Cerebellar nuclear complex (tissue), 1 donor: ENCODE measurements at places on chromosomes 3 and 15.

DNA sequence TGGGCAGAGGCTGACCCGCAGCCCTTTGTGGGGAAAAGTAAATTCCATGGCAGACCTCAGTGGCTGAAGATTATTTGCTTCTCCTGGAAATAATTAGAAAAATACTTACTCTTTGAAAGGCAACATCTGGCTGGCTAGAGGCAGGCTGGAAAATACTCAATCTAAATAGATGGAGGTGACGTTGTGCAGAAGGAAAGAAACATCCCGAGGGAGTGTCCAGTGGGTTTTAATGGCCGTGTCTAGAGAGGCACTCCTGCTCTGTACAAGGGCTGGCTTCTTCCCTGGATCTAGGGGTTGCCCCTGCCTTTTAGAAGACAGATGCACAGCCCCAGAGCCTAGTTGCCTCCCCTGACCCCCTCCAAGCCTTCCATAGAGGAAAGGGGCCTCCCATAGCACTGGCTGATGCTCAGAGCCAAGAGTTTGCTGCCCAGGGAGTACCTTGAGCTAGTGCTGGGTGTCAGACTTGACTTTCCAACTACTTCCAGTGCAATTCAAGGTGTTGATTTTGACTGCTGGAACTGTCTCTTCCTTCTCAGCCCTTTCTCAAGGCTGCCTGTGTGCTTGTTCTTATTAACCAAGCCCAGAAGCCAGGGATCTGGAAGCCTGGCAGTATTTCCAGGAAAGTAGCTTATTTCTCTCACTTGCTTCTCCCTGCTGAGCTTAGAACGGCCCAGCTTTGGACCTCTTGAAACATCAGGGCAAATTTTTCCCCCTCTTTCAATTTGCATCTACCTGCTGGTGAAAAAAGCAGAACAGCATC lies 27.4 kb downstream of the CGNL1 start:
- no peak for DNase-seq

GRCh38 chr15:84988909-84989644 lies 7.4 kb downstream of the PDE8A start:
- DNase-seq = no peak

DNA sequence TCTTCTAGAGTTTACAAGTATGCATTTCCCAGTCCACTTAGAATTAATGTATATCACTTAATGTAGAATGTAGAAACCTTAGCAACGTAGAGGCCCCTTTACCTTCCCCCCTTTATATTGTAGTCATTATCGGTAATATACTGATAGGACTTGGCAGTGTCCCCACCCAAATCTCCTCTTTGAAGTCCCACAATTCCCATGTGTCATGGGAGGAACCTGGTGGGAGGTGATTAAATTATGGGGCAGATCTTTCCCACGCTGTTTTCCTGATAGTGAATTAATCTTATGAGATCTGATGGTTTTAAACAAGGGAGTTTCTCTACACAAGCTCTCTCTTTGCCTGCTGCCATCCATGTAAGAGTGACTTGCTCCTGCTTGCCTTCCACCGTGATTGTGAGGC lies 31.0 kb downstream of the ARL8B start:
- no peak for DNase-seq

DNA sequence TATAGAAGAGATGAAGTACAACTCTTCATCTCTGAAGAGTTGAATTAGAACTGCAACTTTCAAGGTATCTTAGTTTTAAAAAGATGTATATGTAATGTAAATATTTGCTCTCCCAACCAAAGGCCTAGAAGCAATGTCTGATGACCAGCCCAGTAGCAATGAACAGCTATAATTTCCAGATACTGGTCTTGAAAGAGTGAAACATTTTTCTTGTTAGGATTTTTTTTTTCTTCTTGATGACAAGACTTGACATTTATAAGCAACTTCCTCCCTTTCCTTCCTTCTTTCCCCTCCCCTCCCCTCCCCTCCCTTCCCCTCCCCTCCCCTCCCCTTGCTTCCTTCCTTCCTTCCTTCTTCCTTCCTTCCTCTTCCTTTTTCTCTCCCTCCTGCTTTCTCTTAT lies 423.4 kb downstream of the ZIC1 start:
- DNase-seq = no peak

GRCh38 chr3:153767601-153768560 lies 353.3 kb upstream of the ARHGEF26 start:
- DNase-seq = no peak

DNA sequence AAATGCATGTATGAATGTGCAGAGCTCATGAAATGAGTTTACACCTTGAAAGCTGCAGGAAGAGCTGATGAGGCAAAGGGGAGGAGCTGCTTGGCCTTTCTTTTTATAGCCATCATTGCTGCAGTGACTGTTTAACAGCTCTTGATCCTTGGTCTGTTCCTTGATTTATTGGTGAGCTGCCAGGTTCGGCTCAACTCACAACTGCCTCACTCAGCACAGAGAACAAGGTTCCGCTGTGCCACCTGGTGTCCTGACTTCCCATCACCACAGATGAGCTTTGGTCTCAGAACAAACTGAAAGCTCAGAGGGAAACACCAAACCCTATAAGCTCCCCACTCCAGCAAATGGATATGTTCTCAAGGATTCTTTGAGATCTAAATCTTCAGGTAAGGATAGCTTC lies 626.1 kb downstream of the MAGI1 start:
- DNase-seq = peak; percentile 15

GRCh38 chr15:90664650-90665287 lies 52.4 kb upstream of the BLM start:
- no peak for DNase-seq

DNA sequence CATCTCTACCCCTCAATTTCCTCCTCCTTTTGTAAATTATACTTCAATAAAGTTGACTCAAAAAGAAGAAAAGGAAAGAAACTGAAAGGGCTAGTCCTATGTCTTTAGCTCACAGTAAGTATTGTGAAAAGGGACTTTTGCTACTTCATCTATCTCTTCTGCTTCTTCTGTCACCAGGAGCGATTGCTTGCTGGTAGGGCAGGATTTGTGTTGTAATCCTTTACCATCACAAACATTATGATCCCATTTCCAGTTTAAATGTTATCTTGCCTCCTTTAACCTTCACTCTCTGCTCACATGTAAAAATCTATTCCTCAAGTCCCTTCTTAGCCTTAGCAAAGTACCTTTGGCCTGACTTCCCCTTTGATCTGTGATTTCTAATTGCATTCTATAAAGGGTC lies 537.1 kb downstream of the AGBL1 start:
- DNase-seq = no peak

DNA sequence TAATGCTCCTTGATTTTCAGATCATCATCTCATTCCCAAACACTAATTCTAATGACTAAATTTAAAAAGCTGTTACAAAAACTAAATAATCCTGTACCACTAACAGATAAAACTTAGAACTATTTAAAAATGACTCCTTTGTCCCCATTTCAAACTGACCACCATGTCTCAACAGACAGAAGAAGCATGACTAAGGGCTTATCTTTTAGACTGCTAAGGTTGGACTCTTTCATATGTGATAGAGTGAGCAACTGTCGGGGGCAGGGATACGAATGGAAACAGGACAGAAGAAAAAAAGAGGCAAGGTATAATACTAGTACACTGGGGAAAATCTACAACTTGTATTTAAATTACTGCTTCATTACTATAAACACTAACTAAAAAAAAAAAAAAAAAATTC lies 23.3 kb downstream of the SNX4 start:
- no peak for DNase-seq

DNA sequence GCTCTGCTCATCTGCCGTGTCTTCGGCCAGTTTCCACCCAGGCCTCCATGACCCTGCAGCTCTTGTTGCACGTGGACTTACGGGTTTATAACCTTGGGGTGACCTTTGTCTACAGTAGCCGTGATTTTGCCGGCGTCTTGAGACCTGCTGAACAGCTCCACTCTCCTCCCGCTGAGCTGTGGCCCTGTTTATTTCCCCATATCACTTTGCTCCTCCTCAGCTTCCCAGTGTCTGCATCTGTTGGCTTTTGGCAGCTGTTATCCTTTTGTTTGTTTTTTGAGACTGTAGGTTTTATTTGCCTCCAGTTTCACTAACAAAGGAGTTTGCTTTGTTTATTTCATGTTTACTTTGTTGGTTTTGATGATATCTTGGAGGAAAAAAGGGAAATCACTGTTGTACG lies 29.3 kb upstream of the SLC28A1 start:
- no peak for DNase-seq

GRCh38 chr15:27538325-27538724 lies 560.8 kb downstream of the OCA2 start:
- DNase-seq = no peak

GRCh38 chr3:197801891-197802778 lies 11.1 kb downstream of the LRCH3 start:
- DNase-seq = no peak

DNA sequence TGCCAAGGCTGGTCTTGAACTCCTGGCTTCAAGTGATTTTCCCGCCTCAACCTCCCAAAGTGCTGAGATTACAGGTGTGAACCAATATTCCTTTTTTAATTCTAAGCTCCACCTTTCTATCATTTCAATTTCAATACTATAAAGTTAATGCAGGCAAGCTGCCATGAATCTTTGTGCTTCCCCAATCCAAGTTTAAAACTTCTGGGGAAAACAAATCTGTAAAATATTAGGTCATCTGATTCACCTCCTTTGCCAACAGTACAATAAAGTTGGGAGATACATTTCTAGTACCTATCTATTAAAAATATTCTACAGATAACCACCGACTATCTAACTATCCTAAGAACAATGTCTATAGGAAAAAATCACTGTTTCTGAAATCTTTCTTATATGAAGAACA lies 102.1 kb downstream of the ATP8B4 start:
- no peak for DNase-seq

DNA sequence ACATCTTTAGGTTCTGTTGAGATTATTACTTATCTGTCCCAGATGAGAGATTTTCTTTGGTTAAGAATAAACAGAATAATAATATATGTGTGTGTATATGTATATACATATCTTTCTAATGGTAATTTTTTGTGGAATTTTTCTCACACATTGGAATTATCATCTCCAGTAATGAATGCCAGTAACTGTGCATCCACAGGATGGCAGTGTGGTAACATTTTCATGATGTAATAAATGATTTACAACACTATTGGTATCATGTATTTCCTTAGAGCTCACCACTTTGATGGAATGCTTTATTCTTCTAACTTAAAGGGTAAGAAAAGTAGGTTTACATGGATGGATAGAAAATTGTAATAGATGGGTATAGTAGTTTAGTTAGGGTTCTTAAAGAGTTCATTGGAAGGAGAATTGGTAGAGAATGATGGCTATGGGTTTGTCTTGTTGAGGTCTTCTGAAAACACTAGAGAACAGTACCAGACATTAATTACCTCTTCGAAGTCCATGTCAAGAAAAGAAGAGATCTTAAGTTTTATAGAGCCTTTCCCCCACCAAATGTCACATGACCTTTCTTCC lies 78.1 kb downstream of the STT3B start:
- DNase-seq = no peak

- DNase-seq = no peak
These were observed 211.2 kb downstream of the TJP1 start for GRCh38 chr15:29611057-29611456.

DNA sequence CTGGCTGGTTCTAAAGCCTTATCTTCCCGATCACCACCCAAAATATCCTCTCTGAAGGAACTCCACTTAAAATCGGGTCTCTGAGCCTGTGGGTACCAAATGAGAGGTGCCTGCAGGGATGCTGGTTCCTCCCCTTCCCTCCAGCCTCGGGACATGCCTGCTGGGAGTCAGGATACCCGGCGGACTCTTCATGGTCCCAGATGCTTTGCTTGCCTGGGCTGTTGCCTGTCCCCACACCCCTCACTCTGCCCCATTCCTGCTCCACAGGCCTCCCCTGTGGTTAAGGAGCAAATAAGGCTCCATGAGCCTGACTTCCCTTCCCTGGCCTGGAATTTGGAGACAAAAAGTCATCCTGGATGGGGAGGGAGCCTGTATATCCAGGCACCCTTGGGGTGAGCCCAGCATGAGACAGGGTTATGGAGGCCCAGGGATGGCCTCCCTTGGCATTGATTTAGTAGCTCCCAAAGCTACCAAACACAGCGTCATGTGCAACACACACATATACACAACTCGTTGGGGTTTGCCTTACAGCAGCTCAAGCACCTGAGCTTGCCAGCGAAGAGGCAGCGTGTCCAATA lies 12.3 kb upstream of the CORO2B start:
- no peak for DNase-seq

DNA sequence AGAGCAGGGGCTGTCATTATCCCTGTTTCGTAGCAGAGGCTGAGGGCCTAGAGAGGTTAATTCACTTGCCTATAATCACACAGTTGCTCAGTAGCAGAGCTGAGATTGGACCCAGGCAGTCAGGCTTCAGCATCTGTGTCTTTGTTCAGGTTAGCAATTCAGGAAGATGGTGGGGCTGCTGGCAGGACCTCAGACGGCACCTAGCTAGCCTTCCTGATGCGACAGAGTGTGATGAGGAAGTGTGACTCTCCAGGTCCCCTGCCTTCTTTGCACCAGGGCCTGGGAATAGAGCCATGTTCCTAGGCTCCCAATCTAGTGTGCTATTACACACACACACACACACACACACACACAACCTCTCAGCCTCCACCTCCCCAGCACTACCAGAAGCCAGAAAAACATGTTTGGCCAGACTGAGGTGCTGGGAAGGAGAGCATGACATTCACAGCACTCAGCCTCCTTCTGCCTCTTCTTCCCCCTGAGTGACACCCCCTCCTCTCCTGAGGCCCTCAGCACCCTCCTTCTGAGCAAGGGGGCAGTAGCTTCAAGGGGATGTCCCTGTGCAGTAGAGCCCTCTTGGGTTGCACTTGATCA lies 88.9 kb downstream of the TLE3 start:
- DNase-seq = no peak

DNA sequence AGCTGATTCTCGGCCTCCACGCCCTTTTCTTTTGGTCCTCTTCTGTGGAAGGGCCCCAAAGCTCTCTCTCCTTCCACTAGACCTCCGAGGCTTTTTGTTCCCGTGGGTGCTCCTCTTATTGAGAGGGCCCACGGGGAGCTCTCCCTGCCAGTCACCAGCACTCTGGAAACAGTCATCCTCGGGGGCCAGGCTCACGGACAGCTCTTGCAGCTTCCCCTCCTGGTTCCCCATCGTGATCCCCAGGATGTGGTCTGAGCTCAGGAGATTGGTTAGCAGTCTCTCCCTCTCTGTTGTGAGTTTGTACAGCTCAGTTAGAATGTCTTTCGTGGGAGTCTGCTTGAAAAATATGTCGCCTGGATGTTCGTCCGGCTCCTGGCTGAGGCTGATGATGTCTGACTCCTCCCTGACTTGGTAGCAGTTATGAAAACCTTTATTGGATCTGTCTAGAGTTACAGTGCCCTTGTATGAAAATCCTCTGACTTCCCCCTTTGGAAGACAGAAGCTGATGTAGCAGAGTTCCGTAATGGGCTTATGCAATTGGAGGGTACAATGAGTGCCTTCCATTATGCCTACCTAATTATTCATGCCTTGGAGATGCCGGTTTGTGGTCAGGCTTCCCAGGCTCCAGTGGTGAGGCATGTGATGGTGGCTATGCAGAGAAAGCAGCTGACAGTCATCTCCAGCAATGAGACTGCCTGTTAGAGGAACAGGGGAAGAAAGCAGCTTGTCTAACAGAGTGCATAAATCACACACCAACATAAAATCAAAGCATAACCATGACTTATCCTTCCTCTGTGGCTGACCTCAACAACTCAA lies 40.0 kb downstream of the FMN1 start:
- no peak for DNase-seq
